ENCODE measurements at places on chromosomes 2 and 18.

GRCh38 chr2:115541814-115542213 lies 1099.4 kb downstream of the DPP10 start:
- DNase-seq = no peak

- DNase-seq = no peak
These were observed 20.8 kb upstream of the ADAM23 start for GRCh38 chr2:206422493-206422892.

DNA sequence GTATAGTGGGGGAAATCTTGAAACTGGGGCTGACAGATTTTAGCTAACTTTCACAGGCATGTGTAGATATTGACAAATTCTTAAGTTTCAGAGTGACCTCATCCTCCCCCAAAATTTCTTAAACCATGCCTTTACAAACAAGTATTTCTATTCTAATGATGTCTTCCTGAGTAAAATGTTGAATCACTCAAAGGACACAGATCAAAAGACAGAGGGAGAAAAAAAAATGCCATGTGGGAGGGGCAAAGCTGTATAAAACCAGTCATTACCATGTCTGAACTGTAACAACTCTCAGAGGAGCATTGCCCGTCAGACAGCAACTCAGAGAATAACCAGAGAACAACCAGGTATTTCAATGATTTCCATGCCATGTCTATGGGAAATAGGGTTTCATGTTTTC lies at the start of gene SERPINB2:
TSS of gene SERPINB2 (plus strand) at position 282 of the 400 bp plus-strand sequence. CDS start 3,740 bp downstream, outside the sequence.
- no peak for DNase-seq

DNA sequence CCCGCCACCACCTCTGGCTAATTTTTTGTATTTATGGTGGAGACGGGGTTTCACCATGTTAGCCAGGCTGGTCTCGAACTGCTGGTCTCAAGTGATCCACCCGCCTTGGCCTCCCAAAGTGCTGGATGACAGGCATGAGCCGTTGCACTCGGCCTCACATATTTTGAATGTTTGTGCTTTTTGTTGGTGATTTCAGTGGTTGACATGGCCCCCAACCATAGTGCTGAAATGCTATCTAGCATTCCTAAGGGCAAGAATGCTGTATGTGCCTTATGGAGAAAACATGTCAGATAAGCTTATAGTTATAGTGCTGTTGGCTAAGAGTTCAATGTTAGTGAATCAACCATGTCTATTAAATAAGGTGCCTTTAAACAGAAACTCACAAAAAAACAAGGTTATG lies 8.9 kb downstream of the ZAP70 start:
- DNase-seq = no peak

GRCh38 chr2:11393711-11394236 lies 49.3 kb upstream of the ROCK2 start:
- DNase-seq = no peak

DNA sequence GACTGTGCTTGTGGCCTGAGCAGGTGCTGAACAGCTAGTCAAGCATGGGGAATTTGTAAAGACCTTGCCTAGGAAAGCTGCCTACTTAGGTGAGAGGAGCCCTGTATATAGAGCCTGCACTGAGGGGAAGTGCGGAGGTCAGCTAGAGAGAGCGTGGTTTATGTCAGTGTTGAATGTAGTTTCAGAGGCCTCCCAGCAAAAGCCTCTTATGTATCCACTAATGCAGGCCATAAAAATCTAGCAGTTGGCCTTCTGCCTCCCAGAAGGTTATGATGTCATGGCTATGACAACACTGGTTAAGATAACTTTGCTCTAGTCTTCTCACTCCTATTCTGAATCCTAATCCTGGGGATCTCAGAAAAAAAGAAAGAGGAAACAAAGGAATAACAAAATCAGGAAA lies 88.9 kb downstream of the ASXL3 start:
- DNase-seq = peak; percentile 97

- DNase-seq = no peak
These were observed 90.6 kb downstream of the GFPT1 start for GRCh38 chr2:69296421-69296820.

DNA sequence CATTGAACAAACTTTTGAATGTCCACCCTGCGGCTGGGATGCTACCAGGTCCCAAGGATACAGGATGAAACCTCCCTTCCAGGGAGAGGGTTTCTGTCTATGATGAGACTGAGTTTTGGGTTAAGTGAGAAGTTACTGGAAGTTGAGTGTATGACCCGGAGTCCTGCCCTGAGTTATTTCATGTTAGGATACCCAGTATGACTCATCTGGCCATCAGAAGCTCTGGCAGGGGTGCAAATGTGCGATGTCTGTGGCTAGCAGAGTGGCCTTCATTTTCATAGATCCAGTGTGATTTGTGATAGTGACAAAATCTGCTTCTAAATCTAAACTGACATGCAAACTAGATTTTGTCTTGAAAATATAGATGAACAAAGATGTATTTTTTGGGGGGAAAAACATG lies 55.3 kb downstream of the KCTD1 start:
- DNase-seq = no peak

GRCh38 chr2:113281910-113282746 lies 3.4 kb upstream of the PAX8 start:
- DNase-seq = no peak

GRCh38 chr2:25310965-25311864 lies 30.5 kb downstream of the DNMT3A start:
- DNase-seq = peak; percentile 42

GRCh38 chr2:235087832-235088495 lies 136.1 kb downstream of the SH3BP4 start:
- no peak for DNase-seq

GRCh38 chr18:57516056-57516455 lies 70.4 kb downstream of the FECH start:
- no peak for DNase-seq

GRCh38 chr2:198788676-198789075 lies 669.1 kb downstream of the SATB2 start:
- DNase-seq = no peak

DNA sequence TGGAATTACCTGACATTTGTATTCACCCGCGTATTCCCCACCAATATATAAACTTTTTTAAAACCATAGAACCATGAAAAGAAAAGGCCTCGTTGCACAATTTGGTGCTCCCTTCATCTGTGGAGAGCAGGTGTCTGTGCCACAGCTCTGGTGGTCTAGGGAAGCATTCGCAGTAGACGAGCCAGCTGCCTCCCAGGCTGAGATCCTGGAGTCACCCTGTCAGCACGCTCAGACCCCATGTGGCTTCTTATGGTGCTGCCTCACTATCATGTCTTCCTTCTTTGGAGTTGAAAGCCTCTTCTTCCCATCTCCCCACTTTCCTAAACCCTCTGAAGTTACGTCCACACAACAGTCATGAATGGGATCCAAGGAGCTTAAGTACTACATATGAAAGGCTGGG lies 38.4 kb upstream of the ACKR3 start:
- no peak for DNase-seq

- DNase-seq = no peak
These were observed 3.6 kb downstream of the IGFBP2 start for GRCh38 chr2:216636551-216637450.

DNA sequence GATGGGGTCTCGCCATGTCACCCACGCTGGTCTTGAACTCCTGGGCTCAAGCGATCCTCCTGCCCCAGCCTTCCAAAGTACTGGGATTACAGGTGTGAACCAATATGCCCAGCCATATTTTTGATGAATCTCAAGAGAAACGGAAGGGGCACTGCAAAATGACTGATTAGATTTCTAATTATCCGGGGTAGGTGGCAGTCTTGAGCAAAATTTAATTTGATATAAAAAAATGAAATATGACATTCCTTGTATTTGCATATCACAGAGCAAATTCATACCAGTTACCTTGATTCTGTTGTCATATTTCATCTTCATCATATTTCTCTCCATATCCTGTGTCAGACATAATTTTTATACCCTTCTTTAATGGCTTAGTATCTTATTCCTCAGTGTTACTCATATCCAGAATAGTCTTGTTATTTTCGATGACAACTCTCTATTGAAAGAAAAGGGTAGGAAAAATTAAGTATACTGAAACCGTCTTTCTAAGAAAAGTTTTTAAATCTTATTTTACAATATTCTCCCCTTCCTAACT lies 30.0 kb upstream of the RTN4 start:
- DNase-seq = no peak

- DNase-seq = peak; percentile 50
These were observed 59.9 kb upstream of the REG3A start for GRCh38 chr2:79219383-79219988.

- DNase-seq = no peak
These were observed 108.6 kb downstream of the AGPS start for GRCh38 chr2:177501186-177501585.

- DNase-seq = peak; percentile 26
These were observed 15.2 kb downstream of the PAX3 start for GRCh38 chr2:222283634-222284033.

DNA sequence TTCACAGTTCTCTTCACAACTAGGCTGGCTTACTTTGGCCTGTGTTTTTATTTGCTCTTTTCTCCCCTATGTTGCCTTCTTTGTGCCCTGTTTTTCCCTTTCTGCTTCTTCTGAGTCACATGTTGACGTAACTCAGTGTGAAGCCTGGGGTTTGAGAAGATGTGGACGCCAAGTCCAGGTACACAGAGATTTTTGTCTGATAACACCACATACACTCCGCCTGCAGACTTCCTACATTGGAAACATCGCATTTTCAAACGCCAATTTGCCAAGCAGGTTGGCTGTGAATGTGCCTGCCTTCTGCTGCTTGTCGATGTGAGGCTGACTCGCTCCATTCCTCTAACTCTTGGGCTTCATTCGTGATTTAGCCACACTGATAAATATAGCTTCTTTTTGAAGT lies 62.6 kb upstream of the FN1 start:
- DNase-seq = no peak

- no peak for DNase-seq
These were observed 116.9 kb upstream of the ATP8B1 start for GRCh38 chr18:57920036-57920435.

GRCh38 chr2:226902041-226902966 lies 66.5 kb downstream of the RHBDD1 start:
- no peak for DNase-seq

- peak; percentile 55 for DNase-seq
These were observed 19.5 kb upstream of the ERCC3 start for GRCh38 chr2:127313406-127313805.

DNA sequence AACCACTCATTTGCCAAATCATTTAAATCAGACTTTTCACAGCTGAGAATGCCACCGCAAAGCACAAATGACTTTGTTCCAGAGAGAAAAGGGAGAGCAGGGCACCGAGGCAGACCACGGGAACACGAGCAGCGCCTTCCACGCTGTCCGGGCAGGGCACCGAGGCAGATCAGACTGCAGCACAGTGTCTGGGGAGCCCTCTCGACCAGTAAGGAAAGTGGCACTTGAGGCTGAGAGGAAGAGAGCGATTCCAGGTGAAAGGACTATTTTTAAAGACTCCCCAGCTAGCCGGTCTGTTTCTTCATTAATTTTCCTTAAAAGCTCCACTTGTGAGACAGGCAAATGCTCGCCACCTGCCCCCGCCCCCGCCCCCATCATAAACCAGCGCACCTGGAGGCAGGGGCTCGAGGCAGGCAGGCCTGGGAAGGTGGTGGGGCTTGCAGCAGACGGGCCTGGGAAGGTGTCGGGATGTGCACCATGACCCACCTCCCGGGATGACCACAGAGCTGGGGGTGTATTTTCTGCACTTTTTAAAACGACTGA lies 80.9 kb upstream of the CTDP1 start:
- DNase-seq = no peak

- no peak for DNase-seq
These were observed 113.3 kb downstream of the POLE4 start for GRCh38 chr2:75071766-75072165.

GRCh38 chr2:122595065-122595464 lies 839.6 kb downstream of the TSN start:
- no peak for DNase-seq

DNA sequence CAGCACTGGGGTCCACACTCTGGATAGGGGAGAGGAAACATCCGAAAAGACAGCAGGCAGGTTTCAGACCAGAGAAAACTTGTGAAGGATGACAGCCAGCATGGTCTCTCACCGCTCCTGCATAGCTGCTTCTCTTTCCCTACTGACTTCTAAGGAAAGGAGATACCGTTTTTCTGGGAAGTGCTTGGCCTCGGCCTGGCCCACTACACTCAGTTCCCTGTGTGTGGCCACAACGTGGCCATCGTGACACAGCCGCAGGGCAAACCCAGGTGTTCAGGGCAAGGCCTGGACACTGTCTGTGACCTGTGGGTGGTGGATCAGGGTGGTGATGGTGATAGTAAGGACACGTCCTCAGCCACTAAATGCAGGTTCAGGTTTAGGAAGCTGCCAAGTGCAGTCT lies 34.2 kb upstream of the ACAA2 start:
- DNase-seq = no peak

DNA sequence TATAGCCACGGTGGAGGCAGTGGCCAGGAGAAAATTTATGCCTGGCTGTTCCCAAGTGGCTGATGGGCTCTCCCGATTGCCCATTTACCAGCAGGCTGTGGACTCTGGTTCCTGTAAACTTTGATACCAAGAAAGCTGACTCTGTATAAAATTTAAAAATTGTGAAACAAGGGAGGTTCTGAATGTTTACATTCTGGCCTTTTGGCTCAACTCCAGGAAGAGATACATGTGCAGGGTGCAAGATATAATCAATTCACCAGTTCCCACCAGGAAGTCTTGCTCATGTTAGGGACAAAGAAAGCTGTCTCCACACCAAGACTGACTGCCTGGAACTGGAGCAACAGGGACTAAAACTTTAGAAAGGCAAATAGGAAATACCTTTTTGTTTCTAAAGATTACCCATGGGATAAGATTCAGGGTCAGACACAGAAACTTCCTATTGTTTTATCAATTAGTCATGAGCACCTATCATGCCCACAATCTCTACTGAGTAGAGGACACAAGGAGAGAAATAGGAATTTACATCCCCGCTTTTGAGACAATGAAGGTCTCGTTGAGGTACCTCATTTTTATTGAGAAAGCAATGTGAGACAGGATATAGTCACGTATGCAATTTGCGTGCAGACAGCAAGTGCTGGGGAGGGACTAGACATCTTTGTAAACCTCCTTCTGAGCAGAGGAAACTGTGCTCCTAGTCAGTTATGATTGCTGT lies 123.5 kb downstream of the LIPG start:
- DNase-seq = no peak

DNA sequence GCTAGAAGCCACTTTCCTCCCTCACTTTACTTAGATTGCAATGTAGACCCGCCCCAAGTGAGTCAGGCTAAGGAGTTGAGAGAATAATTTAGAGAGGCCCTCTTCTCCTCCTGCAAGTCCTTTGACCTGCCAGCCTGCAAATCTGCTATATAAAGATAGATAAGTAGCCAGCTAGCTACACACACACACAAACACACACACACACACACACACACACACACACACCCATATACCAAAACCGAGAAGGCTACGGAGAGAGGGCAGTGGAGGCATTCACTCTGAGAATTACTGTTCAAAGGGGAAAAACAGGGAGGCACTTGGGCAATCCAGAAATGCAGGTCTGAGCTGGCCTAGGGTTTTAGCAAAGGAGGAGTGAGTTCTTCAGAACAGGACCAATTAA lies 23.0 kb upstream of the SMAD7 start:
- DNase-seq = no peak

DNA sequence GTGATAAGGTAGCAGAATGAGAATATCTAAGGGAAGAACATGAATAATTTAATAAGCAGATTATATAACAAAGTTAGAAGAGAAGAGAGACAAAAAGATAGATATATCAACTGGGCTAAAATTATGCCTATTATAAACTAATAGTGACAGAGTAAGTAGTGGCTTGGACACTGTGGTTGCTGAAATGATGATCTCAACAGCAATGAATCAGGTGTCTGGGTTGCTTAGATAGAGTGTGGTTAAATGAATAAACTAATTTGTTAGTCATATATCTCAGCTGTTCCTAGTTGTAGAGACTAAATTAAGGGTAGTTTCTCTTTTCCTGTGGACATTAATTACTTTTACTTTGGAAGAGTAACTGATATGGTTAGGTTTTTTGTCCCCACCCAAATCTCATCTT lies 1485.4 kb upstream of the CELF4 start:
- no peak for DNase-seq
